ENCODE measurements at places on chromosomes 5 and 9.

GRCh38 chr5:173928871-173929574 lies 40.9 kb downstream of the CPEB4 start:
- no peaks in the 10 kb centered on the region for H3K36me3 ChIP-seq
- DNase-seq = no peak
- H3K4me1 ChIP-seq = peaks cover 11% of the 10 kb centered on the region
- no peaks in the 10 kb centered on the region for H3K27me3 ChIP-seq

GRCh38 chr5:180808461-180809000 lies 5.9 kb upstream of the MGAT1 start:
- DNase-seq = peak; percentile 4
- H3K4me3 ChIP-seq = peak overlapping the region; percentile 76
- H3K36me3 ChIP-seq = no peaks in the 10 kb centered on the region
- no peaks in the 10 kb centered on the region for H3K27me3 ChIP-seq
- peaks cover 20% of the 10 kb centered on the region for H3K4me1 ChIP-seq

DNA sequence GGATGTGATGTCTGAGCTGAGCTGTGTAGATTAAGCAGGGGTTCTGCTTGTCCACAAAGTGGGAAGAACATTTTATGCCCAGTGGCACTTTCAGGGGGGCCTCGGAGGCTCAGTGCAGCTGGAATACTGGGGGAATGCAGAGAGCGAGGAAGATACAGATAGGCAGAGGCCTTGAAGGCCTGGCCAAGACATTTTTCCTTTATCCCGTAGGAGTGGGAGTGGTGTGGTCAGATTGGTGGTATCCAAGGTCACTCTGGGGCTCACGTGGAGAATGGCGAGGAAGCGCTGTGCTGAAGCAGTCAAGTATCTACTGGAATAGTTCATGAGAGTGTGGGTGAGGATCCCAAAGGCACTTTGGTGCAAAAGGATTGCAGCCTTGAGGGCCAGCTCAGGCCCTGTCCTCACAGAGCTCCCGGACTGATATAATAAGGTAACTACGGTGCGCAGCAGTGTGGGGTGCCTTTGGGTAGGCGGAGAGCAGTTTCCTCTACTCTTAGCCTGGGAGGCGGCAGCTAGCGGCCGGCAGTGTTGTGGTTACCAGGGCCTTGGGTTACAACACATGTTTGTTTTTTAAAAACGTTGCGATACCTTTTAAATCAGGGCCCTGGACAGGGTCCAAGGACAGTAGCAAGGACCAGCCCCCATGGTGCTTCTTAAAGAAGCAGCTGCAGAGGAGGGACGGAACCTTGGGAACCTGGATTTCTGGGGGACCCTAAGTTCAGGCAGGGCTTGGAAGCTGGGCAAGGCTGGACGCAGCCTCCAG lies 10.8 kb upstream of the CCDC69 start:
- DNase-seq = no peak
- H3K27me3 ChIP-seq = no peaks in the 10 kb centered on the region
- no peak overlapping the region for H3K4me3 ChIP-seq
- no peaks in the 10 kb centered on the region for H3K36me3 ChIP-seq
- peaks cover 4% of the 10 kb centered on the region for H3K4me1 ChIP-seq
- no peak overlapping the region for H3K27ac ChIP-seq

- DNase-seq = no peak
- H3K4me3 ChIP-seq = no peak overlapping the region
- H3K27me3 ChIP-seq = no peaks in the 10 kb centered on the region
- peaks cover 33% of the 10 kb centered on the region for H3K36me3 ChIP-seq
- H3K4me1 ChIP-seq = no peaks in the 10 kb centered on the region
These were observed 218.1 kb downstream of the RFK start for GRCh38 chr9:76176171-76176570.

DNA sequence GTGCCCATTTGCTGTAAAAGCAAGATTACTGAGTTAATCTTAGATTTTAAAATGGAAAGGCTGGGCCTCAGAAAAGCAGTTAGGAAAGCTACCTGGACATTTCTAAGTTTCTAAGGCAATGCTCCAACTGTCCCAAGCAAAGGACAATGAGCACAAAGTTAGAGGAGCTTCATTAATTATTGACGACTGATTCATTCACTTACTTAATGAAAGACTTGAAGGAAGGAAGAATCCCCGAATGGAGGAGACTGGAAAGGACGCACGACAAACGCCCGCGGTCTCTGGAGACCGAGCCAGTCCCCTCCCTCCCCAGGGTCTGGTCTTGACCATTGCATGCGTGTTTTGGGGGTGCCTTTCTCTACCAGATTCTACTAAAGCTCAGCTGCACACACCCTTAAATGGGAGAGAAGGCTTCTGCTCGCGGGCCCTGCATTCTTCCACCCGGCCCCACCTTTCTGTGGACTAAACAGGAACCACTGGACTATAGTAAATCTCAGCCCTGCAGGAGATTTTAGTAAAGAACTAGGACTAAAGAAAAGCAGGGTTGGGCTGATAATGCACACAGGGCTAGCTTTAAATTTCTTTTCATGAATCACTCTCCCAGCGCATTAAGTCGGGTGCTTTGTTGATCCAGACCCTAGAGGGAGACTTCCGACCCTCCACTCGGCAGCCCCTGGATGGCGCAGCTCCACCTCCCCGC lies 44.8 kb downstream of the CTSL start:
- H3K27me3 ChIP-seq = no peaks in the 10 kb centered on the region
- no peak overlapping the region for H3K4me3 ChIP-seq
- no peaks in the 10 kb centered on the region for H3K4me1 ChIP-seq
- no peak for DNase-seq

- H3K27me3 ChIP-seq = no peaks in the 10 kb centered on the region
- H3K4me1 ChIP-seq = no peaks in the 10 kb centered on the region
- H3K4me3 ChIP-seq = no peak within 1 kb of the TSS
- no peak for DNase-seq
- H3K36me3 ChIP-seq = no peaks in the 10 kb centered on the region
- H3K27ac ChIP-seq = no peak within 1 kb of the TSS
These were observed at the start of gene HMHB1 for GRCh38 chr5:143812085-143812705. TSS of gene HMHB1 (plus strand) at chr5:143812161.

GRCh38 chr9:127746959-127747569 lies 12.0 kb upstream of the TOR2A start:
- no peaks in the 10 kb centered on the region for H3K4me1 ChIP-seq
- H3K36me3 ChIP-seq = peaks cover 2% of the 10 kb centered on the region
- H3K27ac ChIP-seq = no peak overlapping the region
- no peak overlapping the region for H3K4me3 ChIP-seq
- no peaks in the 10 kb centered on the region for H3K27me3 ChIP-seq

GRCh38 chr9:89153232-89154017 lies 25.2 kb downstream of the SHC3 start:
- no peak overlapping the region for H3K27ac ChIP-seq
- peak; percentile 68 for DNase-seq
- H3K4me3 ChIP-seq = no peak overlapping the region
- H3K36me3 ChIP-seq = no peaks in the 10 kb centered on the region

Data from ascending aorta (tissue), 2 donors.